ENCODE measurements at places on chromosomes 5 and 9.
A peak's percentile ranks its signal among the peaks of the same experiment; 100 is the strongest.

- DNase-seq = no peak
These were observed 4.5 kb downstream of the FBXW5 start for GRCh38 chr9:136939996-136940525.

- DNase-seq = no peak
These were observed 3.5 kb upstream of the RNF145 start for GRCh38 chr5:159212657-159213462.

DNA sequence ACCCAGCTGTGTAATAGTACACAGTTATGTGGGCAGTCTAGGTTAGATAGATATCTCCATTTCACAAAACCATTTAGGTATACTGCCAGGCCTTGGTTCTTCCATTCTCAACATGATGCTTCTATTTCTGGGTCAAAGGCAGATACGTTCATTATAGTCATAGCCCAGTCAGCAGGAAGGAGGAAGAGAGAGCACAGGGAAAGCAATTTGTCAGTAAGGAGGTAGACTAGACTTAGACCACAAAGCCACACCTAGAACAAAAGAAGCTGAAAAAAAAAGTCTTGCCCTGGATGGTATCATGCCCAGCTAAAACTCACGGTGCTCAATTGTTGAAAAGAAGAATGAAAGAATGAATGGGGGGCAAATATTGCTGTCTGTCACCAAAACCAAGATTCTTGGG is 7.6 kb downstream of the INVS start:
- DNase-seq = no peak

GRCh38 chr5:18961234-18961633 is 1026.8 kb downstream of the CDH18 start:
- no peak for DNase-seq

DNA sequence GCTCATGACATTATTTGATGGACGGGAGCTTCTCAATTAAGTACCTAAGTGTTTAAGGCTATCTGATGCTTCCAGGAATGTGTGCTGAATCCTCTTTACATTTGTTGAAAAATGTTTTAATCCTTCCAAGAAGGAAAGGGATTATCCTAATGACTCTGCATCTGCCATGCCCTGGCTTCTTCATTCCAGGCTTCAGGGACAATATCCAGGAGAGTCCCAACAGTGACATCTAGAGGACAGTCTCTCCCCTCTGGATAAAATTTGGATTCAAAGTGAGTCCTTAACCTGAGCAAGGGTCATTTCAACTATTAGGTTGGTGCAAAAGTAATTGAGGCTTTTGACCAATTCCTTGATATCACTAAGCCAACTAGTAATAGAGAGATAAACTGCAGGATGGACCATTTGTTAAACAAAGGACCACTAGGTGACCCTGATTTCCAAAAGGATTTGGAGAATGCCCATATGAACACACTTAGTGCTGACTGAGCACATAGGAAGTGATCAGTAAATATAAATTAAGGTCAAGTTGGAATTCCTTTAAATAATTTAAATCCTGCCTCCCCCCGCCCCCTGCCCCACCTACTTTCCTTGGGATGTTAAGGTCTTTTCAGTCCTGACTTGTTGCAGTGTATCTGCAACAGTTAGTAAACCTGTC is 19.1 kb downstream of the TNFSF8 start:
- DNase-seq = peak; percentile 15

DNA sequence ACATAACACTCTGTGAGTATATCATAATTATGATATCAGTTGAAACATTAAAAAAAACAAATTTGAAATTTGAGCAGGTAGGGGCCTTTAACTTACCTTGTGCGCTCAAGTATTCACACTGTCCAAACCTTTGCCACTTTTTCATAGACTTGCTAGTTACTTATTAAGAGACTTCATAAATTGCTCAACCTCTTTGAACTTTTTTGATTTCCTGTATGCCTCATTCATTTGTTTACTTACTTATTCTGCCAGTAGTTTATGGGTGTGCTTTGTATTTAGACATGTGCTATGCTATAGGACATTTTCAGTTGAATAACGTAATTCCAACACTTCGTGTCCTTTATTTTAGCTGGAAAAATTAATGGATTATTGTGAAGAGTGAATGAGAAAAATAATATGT is 204.8 kb downstream of the HCN1 start:
- no peak for DNase-seq

All from NCI-H187 treated with DMSO at 0.1 percent for 48 hours (cell line).